ENCODE measurements at places on chromosomes 3 and 15.

DNA sequence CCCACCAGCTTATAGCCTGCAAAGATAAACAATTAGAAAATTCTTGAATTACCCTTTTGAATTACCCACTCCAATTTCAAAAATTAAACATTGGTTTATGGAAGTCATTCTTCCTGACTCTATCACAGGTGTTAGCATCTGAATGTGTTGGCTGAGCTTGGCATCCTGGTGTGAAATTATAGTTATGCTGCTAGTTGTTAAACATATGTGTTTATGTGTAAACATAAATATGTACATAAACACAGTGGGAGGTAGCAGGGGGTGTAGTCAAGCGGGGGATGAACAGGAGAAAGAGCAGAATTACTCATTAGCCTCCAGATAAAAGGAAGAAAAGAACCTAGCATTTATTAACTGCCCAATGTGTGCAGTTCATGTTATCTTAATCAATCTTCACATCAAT lies 530.2 kb downstream of the MCTP2 start:
- no peak for DNase-seq

DNA sequence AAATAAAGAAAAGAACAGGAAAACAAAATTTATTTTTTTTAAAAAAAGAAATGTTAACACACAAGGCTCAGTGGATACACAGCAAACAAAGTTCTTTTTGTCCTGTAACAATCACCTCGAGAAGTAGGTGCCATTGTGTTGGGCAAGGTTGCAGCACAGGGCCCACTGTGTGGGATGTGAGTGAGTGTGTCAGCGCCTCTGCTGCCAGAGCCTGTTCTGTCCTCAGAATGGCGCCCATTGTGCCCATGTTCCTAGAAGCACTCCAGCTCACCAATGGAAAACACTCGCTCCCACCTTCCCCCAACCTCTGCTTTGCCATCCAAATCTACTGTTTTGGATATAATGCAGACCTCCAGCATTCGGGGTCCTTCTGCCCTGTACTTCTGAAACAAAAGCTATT lies 84.9 kb upstream of the CLDN18 start:
- DNase-seq, result no peak

DNA sequence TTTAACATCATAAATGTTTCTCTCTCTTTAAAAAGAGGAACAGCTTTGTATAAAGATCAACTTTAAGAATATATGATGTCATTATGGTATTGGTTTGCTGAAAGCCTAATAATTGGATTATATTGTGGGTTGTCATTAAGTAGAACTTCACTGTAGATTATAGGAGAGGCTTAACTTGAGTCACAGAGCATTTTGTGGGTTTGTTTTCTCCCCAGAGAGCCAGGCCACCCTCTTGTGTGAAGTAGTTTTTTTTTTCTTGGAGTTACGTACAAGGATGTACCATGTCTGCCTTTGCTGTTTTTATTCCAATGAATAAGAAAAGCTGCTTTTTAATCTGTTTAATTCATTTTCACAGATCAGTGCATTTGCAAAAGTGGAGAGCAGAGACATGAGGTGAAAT lies 354.8 kb upstream of the TBL1XR1 start:
- DNase-seq, result no peak

- DNase-seq, result no peak
These were observed 609.7 kb downstream of the MCTP2 start for GRCh38 chr15:94840794-94841783.

DNA sequence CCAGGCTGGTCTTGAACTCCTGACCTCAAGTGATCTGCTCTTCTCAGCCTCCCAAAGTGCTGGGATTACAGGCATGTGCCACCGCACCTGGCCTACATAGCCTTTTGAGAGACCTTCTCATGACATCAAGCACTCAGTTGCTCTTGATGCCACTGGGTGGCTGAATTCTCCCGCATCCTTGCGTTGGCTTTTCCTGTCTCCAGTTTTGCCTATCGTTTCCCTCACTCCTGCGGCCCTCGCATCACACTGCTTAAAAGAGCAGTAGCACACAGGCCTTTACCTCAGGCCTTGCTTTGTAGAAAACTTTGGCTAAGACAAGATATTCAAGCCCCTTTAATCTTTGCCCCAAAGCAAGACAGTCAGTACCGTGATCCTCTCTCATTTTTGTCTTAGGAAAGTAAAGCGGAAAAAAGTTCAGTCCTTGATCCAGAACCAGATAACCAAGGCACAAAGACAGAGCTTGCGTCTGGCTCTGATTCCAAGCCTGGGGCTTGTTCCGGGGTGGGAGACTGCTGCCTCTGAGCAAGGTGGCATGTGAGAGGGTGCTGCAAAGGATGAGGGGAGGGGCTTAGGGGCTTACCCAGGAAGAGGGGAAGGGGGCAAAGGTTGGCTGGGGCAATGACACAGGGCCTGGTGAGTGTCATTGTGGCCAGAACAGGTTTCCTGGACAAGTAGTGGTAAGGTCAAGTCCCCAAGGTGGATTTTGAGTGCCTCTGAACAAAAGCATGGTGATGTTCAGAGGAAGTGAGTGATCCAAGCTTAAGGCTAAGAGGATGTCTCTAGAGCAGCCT lies 175.0 kb upstream of the TLE3 start:
- no peak for DNase-seq

DNA sequence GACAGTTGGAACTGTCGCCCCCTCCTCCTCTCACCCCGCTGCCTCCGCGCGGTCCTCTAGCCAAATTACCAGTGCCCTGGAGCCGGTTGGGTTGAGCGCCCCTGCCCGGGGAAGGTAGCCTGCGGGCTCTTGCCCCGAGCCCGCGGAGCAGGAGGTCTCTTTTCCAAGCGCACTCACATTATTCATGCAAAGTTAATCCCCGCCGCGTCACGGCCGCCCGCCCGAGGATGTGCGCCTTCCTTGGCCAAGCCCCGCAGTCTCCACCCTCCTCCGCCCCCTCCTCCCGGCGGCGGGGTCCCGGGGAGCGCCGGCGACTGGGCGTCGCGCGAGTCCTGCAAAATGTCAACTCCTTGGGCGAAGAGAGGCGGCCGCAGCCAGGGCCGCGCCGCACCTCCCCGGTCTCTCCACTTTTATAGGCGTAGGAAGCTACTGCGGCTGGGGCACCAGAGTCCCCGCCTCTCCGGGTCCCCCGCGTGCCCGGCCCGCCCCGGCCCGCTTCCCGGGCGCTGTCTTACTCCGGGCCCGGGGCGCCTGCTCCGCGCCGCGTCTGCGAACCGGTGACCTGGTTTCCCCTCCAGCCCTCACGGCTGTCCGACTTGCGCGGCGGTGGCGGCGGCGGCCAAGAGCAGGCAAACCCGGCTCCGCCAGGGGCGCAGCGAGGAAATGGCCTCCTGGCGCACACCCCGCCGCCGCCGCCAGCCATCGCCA lies at the start of gene THRB:
Gene THRB, minus strand, starts transcription at position 233 of the 708 bp plus-strand sequence.
- no peak for DNase-seq

DNA sequence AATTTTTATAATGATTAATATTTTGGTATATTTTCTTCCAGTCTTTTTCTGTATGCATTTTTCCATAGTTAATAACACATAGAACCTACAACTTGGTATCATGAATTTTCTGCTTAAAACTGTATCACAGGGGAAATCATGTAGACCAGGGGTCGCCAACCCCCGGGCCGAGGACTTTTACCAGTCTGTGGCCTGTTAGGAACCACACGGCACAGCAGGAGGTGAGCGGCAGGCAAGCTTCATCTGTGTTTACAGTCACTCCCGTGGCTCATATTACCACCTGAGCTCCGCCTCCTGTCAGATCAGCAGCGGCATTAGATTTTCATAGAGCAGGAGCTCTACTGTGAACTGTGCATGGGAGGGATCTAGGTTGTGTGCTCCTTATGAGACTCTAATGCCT lies 54.7 kb downstream of the RPL22L1 start:
- no peak for DNase-seq

DNA sequence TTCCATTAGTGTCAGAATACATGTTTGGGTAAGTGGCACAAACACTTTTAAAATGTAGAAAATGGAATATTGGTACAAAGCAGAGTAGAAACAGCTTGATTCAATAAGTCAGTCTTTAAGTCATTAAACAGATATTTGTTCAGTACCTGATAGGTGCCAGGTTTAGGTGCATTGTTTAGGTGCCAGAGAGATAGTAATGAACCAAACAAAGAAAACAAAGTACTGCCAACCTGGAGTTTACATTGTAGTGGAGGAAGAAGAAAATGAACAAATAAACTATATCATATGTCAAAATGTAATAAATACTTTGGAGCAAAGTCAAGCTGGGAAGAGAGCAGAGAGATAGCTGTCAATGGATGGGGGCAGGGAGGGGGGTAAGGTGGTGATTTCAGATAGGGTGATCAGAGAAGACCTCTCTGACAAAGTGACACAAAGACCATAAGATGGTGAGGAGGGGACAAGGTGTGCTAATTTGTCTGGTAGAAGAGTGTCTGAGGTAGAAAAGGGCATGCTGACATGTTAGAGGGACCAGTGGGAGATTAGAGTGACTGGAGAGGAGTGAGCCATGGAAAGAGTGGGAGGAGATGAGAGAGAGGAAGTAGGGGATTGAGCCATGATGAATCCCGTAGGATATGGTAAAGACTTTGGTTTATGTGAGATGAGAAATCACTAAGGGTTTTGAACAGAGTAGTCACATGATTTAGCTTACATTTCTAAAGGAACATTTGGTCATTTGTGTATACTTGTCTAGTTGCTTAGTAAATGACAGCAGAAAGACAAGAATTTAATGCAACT lies 128.2 kb downstream of the UBE2E2 start:
- no peak for DNase-seq

DNA sequence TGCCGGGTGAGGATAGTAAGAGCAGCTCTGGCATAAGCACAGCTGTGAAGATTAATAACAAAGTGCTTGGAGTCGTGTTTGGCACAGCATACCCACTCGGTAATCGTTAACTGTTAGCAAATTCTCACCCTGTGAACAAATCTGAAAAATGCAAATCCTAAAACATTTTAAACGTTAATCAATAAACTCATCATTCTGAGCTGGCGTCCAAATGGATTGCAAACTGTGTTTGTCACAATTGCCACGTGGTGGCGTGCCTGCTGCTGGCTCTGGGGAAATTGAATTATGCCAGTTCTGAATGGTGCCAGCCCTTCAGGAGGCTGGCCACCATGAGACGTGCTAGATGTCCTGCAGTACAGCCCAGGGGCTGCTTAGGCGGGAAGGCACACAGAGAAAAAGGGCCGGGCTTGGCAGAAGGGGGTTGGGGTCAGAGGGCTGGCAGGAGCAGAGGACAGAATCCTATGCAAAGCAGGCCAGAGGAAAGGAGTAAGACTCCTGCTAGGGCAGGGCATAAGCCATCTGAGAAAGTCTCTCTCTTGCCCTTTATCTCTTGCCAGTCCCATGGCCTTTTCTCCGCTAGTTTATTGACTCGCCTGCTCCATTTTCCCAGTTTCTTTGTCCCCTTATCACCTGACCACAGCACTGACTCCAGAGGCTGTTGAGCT lies 22.1 kb upstream of the POLG start:
- no peak for DNase-seq

DNA sequence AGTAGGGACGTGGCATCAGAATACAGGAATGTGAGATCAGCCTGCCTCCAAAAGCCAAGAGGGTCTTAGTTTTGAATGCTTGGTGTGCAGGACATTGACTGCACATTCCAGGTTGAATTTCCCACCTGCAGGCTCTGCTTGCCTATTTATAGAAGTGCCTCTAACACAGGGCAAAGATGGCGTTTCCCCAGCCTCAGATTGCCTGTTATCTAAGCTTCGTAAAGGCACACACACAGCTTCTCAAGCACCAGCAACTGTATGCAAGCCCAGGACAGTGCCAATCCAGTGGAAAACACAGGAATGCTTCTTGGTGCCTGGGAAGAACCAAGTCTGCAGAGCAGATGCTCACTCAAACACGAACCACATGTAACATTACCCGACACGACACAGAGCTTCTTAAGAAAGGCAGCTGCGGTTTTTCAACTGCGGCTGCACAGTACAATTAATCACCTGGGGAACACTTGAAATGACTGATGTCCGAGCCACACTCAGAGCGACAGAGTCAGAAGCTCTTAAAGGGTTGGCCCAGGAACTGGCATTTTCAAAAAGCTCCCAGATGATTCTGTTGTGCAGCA lies 90.0 kb upstream of the ANKRD34C start:
- no peak for DNase-seq

GRCh38 chr15:50774450-50774849 lies 8.9 kb upstream of the SPPL2A start:
- DNase-seq, result no peak

- DNase-seq, result no peak
These were observed 10.4 kb upstream of the PLAAT1 start for GRCh38 chr3:193230610-193231009.

- DNase-seq, result no peak
These were observed 7.2 kb upstream of the MEF2A start for GRCh38 chr15:99558571-99558970.

DNA sequence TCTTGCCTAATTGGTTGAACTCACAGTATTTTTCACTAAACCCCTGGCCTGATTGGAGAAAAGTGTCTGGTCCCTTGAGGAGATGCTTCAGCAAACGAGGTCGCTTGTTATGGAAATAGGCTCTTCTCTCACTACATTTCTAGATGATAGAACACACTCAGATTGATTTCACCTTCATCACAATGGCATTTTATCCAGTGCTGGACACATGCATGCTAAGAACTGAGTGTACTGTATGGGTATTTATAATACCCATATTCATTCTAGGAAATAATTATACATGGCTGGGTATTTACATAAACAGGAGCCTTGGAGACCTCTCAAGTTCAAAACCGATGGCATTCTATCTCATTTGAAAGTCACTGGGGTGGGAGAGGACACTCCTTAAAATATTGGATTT lies 444.9 kb downstream of the LPP start:
- DNase-seq, result no peak

GRCh38 chr3:82293435-82293834 lies 532.0 kb upstream of the GBE1 start:
- no peak for DNase-seq

DNA sequence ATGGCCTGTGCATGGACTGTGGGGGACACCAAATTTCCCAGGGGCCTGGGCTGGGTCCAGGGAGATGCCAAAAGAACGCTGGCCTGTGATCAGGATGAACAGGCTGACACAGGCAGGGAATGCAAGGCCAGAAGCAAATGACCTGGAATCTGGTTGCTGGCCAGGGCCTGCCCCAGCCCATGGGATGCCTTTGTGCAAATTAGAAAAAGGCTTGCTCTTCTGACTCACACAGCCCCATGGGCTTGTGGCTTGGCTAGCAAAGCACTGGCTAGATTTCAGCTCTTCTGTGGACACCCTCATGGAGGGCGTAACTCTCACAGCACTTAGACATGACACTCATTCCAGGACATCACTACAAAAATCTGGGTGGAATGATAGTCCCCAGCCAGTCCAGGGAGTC lies 356.0 kb downstream of the SHQ1 start:
- no peak for DNase-seq

DNA sequence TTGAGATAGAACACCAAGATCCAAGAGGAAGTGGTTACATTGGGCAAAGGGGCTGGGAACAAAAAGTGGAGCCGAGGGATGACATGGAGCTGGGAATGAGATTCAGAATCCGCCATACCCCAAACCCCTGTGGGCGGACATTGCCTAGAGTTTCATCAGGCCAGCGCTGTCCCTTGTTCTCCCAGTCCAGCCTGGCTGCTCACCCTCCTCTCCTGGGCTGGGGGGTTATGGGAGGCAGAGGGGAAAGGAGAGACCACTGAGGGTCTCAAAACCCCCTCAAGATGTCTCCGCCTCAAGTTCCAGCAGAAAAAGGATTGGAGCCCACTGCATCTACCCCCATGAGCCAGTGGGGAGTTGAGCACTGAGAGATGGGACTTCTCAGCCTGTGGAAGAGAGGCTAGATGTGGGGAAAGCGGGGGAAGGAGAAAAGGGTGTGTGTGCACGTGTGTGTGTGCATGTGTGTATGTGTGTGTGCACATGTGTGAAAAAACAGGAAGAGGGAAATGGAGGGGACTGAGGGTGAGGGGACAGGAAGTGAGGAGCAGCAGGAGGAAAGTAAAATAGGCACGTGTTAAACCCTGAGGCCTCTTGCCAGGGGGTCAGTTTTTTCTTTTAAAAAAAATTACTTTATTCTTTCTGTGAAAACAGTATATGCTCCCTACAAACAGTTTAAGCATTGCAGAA lies 14.3 kb downstream of the GRM2 start:
- no peak for DNase-seq
